ENCODE measurements at places on chromosomes 7 and 10.
A peak's percentile ranks its signal among the peaks of the same experiment; 100 is the strongest.

GRCh38 chr10:97689559-97690020, 2.5 kb upstream of the AVPI1 start:
- no peak for DNase-seq

DNA sequence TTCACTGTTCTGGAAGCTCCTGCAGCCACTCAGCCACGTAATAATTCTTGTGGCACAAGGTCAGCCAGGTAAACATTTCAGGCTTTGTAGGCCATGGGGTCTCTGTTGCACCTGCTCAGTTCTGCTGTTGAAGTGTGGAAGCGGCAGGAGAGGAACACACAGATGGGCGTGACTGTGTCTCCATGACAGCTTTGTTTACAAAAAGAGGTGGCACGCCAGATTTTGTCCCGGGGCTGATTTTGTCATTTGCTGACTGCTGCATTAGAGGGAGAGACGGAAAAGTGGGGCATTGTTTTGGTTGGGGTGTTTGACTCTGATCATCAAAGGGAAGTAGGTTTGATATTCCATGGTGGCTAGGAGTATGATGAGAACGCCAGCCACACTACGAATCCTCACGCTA, 103.1 kb downstream of the PRKAG2 start:
- DNase-seq, result peak; percentile 14

- DNase-seq, result no peak
These were observed 71.7 kb downstream of the MAP3K8 start for GRCh38 chr10:30505543-30506298.

DNA sequence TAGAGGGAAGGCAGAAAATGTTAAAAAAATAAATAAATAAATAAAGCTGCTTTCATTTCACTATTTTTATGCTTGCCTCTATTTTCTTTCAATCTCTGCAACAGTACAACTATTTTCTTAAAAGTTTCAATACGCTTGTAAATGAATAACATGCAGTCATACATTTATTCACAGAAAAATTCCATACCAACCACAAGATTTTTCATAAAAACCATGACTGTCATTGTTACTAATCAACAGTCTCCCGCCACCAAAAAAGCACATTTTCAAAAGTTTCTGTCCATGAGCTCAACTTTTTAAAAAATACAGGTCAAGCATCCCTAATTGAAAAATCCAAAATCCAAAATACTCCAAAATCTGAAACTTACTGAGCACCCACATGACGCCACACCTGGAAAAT, 5.3 kb downstream of the PARD3 start:
- no peak for DNase-seq

- DNase-seq, result no peak
These were observed 145.6 kb downstream of the DOCK4 start for GRCh38 chr7:112060625-112061024.

DNA sequence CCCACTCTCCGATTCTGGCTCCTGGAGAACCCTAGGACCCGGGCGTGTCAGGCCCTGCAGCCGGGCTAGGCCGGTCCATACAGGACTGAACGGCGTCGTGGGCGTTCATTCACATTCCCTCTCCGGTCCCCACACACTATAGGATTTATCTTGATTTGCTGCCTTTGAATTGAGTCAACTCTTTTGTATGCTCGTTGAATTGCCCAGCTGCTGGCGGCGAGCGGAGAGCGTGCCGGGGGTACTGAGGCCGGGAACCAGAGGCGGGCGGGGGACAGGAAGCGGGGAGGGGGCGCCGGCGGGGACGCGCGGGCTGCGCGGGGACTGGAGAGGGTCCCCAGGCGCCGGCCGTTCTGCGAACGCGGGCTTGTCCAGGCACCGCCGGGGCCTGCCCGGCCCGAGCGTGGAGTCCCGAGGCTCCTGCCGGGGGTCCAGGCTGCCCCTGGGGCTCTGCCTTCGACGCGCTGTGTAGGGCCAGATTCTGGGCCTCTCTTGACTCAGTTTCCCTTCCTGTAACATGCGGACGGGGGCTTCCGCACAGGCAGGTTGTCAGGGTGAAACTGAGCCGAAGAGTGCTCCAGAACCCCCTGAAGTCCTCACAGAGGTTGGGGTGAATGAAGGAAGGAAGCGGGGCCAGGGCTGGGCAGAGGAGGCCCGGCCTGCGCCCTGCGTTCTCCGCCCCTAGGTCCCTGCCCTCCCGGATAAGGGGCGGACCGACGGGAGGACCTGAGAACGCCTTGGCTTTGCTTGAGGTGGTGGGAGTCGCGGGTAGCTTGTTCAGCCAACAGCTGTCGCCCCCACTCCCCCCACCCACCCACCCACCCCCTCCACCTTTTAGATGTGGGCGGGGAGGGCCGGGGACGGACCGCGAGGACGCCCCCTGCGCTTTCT, 769 bp upstream of the ELFN1 start:
- DNase-seq, result no peak

GRCh38 chr7:108368466-108368865, 87.8 kb downstream of the NRCAM start:
- peak; percentile 54 for DNase-seq

- DNase-seq, result no peak
These were observed 11.6 kb upstream of the PPIF start for GRCh38 chr10:79335470-79336235.

- no peak for DNase-seq
These were observed 323.7 kb upstream of the GNAI1 start for GRCh38 chr7:79810916-79811315.

GRCh38 chr7:5450549-5451327, 27.1 kb upstream of the TNRC18 start:
- no peak for DNase-seq

- DNase-seq, result no peak
These were observed 1.1 kb downstream of the FIS1 start for GRCh38 chr7:101243646-101244374.

- DNase-seq, result no peak
These were observed 12.6 kb downstream of the BLVRA start for GRCh38 chr7:43771128-43771527.

DNA sequence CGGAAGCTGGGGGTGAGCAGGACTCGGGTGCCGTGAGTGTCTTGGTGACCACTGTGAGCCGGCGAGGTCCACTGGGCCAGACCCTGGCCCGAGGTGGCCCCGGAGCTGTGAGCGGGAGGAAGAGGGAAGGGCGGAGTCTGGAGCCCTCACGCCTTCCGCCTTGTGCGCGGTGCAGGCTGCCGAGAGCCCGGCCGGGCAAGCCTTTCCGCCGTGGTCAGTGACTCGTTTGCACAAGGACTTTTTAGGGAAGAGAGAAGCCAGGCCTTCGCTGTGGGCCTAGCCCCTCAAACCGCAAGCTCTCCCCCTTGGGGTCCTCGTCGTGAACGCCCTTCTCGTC, 40.9 kb upstream of the ZNF32 start:
- no peak for DNase-seq

DNA sequence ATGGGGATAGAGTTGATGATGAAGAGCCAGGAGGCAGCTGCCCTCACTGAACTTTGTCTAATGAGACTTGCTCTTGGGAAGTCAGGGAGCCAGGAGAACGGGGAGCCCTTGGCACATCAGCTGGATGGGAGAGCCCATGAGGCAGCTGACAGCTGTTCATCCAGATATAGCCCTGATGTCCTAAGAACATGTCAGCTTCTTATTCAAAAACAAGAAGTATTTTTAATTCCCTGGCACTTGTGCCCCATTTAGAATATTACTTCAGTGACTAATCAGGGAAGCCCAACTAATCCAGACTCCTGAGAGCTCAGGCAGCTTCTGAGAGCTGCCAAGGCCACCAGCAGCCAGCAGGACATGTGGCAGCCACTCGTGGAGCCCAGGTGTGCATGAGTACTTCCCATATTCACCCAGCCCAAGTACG, 363.4 kb downstream of the GRID1 start:
- no peak for DNase-seq

DNA sequence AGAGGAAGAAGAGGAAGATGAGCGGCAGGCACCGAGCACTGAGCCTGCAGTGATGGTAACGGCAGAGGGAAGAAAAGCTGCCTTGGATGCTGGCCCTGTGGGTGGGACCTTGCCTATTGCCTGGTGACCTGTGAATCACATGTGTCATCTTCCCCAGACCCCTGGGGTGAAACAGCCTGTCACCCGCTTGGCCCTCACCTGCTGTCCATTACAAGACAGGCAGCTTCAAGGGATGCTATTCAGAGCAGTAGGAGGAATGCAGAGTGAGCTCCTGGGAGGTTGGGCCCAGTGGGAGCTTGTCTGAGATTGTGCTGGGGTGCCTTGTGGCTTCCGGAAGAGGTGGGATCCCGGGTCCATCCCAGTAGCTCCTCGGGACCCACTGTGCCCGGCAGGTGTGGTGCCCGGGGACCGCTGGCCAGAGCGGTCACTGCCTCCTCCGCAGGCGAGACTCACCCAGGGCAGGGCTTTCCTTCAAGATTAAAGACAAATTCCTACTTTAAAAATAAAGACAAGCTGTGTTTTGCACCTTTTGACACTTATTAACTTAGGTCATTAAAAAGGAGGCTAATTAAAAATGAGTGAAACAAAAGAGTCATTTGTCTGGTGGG, 440.2 kb upstream of the MKI67 start:
- no peak for DNase-seq

GRCh38 chr7:2154831-2155230, 77.9 kb downstream of the MAD1L1 start:
- no peak for DNase-seq

DNA sequence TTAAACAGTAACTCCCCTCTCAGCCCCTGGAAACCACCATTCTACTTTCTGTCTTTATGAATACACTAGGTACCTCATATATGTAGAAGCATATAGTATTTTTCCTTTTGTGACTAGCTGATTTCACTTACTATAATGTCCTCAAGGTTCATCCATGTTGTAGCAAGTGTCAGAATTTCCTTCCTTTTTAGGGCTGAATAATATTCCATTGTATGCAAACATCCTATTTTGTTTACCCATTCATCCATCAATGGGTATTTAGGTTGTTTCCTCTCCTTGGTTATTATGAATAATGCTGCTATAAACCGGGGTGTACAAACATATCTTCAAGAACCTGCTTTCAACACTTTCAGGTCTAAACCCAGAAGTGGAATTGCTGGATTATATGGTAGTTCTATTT, 125.3 kb downstream of the SGMS1 start:
- no peak for DNase-seq

DNA sequence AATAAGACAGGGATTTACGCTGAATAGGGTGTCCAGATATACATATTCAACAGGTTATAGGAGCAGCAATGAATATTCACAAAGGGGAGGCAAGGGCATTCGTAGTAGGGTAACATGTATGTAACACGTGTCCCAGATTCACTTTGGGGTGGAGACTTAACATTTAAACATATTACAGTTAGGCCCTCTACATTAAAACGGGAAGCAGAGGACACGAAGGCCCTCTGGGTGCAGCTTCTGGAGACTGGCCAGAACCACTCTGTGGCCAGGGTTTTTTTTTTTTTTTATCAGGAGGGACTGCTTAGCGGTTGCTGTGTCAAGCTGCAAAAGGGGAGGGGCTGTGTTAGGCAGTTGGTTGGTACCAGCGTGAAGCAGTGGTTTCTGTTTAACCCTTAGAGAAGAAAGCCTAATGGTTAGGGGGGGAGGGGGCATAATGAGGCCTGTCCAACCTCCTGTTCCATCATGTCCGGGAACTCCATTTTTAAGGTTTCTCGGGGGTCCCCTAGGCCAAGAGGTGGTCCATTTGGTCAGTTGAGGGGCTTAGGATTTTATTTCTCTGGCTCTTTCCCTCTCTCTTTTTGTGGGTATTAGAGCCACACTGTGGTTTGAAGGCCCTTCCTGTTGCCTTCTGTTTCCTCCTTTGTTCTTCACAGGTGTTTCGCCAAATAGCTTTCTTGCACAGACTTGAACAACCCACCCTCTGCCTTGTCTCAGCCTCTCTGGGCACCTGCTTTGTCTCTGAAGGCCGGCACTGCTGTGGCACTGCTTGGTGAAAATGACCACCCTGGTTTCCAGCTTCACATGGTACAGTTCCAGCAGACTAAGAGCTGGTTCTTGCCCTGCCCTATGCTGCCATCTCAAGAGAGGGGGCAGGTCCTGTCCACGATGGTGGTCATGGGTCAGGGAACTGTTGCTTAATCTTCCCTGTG, 26.4 kb downstream of the PRF1 start:
- no peak for DNase-seq

All from NCI-H2081 treated with DMSO at 0.1 percent for 48 hours (cell line).